ENCODE measurements at places on chromosomes 2 and 18.

GRCh38 chr18:7750095-7750663, 183.1 kb downstream of the PTPRM start:
- DNase-seq = no peak

DNA sequence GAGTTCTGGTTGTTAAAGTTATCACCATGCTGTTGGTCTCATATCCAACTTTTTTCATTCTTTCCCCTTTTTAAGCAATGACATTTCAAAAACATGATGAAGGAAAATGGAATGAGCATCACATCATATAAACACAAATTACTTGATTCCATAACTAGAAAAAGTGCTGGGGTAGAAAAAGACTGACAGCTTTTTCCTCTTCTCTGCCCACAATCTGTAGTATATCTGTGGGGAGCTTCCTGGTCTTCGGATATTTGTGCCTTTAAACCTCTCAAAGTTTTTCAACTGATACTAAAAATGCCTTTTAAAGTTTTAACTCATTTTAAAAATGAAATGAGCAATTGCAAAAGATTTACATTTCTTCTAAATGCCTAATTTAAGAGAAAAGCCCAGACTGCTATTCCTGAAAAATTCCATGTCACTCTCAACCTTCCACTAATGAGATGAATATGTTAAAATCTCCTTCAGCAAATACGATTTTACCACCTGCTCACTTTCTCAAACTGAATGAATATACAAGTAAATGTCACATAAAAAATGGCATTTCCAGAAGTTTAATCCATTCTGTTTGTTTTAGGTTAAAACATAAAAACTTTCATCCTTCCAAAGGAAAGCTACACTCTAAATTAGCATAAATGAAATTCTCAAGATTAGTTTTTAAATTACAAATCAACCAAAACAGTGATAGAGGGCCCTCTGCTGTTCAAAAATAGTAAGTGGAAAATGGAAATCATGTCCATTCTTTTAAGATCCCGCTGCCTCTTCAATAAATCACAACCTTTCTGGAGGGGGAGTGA, 2.1 kb downstream of the DNAH7 start:
- DNase-seq = no peak

DNA sequence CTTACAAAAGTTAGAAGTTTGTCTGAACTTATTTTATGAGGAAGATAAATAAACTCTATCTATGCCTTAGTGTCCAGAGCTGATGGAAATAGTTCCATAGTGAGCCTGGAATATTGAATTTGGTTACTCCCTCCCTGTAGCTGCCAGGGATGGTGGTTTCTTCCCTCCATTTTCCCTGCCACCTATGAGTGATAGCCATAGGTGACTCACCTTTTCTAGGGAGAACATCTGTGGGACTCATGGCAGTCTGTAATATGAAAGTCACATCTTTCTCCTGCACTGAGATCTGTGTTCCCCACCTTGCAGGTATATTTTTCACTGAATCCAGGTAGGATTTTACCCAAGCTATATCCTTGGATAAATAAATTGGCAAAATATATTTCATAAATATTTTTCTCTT, 148.8 kb downstream of the TPGS2 start:
- peak; percentile 44 for DNase-seq

DNA sequence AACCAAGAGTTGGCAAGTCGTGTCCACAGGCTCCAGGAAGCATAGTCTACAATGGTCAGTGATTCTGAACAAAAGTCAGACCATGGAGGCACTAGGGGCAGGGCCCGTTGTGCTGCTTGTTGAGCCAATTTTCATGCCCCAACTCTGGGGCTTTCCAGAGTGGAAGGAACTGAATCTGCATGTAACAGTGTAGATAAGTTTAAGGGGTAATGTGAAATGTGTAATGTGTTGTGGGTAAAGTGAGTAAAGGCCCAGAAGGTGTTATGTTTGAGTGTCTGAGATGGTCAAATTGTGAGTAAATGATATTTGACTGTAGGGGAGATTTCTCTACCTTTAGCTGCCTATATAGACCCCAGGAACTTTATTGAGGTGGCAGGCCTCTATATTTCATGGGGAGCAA, 1336.5 kb upstream of the SLC39A10 start:
- no peak for DNase-seq

- DNase-seq = no peak
Observed at GRCh38 chr2:40396124-40396523, 55.8 kb downstream of the SLC8A1 start.

- DNase-seq = no peak
Observed at GRCh38 chr2:120162716-120163115, 60.5 kb downstream of the TMEM185B start.

DNA sequence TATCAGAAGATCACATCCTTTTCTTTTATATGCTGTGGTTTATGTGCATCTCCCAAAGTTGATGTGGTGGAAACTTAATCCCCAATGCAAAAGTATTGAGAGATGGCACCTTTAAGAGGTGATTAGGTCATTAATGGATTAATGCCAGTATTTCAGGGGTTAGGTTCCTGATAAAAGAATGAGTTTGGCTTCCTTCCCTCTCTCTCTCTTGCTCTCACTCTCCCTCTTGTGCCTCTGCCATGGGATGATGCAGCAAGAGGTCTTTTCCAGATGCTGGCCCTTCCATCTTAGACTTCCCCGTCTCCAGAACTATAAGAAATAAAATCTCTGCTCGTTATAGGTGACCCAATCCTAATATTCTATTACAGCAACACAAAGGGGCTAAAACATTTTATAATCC, 85.0 kb downstream of the TTC27 start:
- DNase-seq = no peak

DNA sequence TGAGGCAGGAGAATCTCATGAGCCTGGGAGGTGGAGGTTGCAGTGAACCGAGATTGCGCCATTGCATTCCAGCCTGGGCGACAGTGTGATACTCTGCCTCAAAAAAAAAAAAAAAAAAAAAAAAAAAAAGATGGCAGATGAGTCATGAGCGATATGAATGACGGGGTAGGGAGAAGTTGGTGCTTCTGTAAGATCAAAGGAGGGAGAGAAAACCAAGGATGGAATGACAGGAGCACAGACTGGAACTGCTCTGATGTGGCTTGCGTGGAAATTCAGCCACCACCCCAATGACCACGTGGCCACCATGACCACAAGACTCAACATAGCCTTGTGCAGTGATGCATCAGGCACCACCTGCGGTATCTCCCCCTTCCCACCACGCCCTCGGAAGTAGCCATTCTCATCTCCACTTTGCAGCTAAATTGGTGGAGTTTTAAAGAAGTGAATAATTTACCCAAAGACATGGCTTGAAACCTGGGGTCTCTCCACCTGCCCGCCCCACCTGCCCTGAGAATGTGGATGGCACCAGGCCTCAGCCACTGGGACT, 96.0 kb downstream of the ACKR3 start:
- DNase-seq = peak; percentile 55

GRCh38 chr2:71303849-71304248, 27.7 kb upstream of the ZNF638 start:
- peak; percentile 91 for DNase-seq

DNA sequence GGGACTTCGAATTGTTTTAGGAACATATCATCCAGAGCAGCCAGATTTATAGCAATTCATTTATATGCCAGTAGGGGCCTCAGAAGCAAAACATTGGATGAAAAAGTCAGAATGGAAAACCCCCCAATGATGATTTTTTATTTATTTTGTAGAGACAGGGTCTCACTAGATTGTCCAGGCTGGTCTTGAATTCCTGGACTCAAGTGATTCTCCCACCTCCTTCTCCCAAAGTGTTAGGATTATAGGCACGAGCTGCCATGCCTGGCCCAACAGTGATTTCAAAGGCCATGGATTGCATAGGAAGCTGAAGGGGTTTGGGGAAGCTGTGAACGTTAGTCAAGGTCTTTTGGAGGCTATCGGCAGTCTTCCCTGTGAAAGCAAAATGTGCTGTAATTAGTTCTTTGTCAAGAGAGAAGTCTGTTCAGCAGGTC, 21.9 kb upstream of the MCFD2 start:
- DNase-seq = no peak

GRCh38 chr2:71589763-71590162, 136.4 kb downstream of the DYSF start:
- no peak for DNase-seq

- DNase-seq = no peak
Observed at GRCh38 chr2:221771297-221771696, 199.2 kb upstream of the EPHA4 start.

DNA sequence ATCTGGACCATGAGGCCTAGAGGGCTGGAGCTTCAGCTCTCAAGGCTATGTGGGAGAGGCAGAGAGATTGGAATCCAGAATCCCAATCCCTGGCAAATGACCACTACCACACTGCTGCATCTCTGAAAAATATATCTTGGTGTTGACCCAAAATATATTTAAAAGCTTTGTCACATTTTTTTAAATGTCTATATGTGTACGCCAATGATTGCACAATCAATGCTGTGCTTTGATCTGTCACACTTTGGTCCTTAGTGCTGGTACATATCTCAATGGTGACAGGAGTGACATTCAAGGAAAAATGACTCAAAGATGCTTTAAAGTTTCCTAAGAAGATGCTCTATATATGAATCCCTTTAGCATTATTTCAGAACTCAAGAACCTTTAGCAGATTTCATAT, 31.7 kb upstream of the NEDD4L start:
- no peak for DNase-seq

- no peak for DNase-seq
Observed at GRCh38 chr2:21804151-21804550, 680.4 kb downstream of the TDRD15 start.

DNA sequence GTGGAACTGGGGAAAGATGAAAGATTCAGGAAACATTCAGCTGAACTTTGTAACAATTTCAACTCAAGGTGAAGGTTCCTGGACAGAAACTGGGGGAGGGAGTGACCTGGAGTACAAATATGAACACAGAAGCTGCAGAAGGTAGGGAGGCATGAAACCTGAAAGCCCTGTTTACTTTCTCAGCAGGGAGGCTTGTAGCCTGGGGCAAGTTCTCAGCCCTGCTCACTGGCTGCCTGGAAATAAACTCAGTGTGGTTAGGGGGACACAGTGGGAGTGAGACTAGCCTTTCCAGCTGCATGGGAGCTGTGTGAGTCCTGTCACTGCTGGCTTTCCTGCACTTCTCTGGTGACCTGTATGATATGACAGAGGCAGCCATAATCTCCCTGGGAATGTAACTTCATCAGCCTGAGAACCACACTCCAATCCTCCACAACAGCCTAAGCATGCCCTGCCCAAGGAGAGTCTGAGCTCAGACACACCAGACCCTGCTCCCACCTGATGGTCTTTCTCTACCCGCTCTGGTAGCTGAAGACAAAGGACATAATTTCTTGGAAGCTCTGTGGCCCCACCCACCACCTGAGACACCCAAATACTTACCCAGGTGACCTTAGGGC, 77.0 kb downstream of the ZSWIM2 start:
- peak; percentile 62 for DNase-seq

DNA sequence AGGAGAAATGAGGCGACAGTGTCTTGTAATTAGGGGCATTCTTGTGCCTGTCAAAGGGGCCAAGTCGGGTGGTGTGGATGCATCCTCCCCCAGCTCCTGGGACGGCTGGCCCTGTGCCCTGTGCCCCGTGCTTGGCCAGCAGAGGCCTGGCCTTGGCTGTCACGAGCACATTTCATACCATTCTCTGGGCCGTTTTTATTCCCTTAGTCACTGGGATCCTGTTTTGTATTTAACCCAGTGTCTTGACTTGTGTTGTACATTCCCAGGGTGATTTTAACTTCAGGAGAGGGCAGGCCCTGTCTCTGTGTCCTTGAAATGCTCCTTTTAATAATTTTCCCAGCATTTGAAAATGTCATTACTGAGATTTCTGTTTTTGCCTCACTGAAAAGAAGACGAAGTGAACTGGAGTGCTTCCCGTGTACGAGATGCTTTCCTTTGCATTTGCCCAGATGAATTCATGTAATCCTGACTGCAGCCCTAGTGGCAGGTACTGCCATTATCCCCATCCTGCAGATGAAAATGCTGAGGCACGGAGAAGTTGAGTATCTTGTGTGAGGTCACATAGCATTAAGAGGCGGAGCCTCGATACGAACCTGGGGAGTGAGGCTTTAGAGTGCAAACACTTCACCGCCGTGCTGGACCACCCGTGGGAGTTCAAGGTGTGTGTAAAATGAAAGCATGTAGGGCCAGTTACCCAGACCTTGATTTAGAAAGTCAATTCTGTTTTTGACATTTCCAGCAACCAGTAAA, 57.0 kb downstream of the SH3RF3 start:
- no peak for DNase-seq

DNA sequence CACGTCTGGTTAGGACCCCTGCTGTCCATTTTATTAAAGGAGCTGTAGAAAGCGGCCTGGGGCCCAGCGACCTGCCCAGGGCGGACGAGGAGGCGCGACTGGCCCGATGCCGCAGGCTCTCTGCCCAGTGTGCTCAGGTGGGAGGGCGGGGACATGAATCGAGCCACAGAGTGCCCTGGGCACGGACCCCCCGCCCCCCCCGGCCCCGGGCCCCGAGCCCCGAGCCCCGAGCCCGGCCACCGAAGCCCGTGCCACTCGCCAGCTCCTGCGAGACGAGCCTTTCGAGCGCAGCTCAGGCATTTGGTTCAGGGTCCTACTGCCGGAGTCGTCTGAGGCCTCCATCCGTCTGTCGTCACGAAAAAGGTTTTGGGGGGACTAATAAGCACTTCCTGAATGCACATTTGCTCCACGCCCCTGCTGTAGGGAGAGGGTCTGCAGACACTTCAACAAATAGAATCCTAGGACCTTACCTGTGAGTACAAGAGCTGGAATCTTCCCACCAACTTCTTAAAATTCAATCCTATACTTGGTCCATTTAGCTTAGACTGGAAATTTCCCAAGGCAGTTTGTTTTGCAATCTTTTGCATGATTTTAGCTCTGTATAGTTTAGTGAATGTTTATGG, 602 bp upstream of the ADAM17 start:
- DNase-seq = peak; percentile 37

DNA sequence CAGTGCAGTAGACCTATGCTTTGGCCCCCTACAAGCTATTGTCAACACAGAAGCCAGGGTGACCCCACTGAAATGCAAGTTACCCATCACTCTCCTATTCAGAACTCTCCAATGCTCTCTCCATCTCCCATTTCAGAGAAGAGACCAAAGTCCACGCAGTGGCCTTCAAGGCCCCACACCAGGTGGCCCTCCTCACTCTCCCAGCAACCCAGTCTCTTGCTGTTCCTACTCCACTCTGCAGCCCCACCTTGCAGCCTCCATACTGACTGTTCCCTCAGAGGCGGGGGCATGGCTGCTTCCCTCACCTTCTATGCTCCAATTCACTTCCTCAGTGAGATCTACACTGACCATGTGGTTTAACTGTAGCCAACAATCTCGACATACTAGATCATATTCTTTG, 313.3 kb downstream of the CELF4 start:
- DNase-seq = no peak

GRCh38 chr2:237383991-237384671, 29.8 kb downstream of the COL6A3 start:
- DNase-seq = no peak

All from mammary epithelial cell (primary cell).